ENCODE measurements at places on chromosomes 4 and X.

GRCh38 chr4:101596781-101597552, 193.6 kb upstream of the BANK1 start:
- DNase-seq, result no peak

- DNase-seq, result no peak
Observed at GRCh38 chr4:6116696-6117285, 83.6 kb downstream of the JAKMIP1 start.

DNA sequence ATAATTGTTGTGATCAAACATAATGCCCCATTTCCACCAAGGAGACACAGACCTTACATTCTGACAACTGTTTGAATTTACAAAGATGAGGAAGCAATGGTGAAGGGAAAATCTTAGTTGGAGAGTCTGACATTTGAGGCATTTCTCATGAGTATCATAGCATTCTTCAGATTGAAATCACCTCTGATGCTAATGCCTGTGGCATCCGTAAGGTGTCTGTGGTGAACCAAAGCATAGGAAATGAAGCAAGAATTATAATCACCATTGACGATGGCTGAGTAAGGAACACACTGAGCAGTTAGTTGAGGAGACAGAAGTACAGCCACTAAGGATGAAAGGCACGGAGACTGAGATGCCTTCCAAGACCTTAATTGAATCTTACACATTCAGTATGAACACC, 575.7 kb downstream of the TRIML1 start:
- no peak for DNase-seq

DNA sequence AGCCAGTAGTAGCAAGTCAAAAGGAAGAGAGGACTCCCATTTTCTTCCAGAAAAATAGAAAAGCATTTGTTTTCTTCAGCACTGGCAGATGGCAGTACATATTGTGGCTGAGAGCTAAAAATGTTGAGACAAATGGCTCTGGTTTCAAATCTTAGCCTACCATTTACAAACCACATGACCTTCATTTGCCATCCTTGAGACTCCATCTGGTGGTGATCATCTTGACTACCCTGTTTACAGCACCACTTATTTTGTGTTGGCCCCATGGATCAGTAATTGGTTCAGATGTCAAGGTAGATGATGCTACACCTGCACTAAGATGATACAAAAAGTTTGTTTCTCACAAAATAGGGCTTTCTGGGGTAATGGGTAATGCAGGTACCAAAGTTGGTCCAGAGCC, 951.8 kb upstream of the IGFBP7 start:
- DNase-seq, result no peak

- no peak for DNase-seq
Observed at GRCh38 chrX:124507246-124507645, 160.9 kb downstream of the SH2D1A start.

DNA sequence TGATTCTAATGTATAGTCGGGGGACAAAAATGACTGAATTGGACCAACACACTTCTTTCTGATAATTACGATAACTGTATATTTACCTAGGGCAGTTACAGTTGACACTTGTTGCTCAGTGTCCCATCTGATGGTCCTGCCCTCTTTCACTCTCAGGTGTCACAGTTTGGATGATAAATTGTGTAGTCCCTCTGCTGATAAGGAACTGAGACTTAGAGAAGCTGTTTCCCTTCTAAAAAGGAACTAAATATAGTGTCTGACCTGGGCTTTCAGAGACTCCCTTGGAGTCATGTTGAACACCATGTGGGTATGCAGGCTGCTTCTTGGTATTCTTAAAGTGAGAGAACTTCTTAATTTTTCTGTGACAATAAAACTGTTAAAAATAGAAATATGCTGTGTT, 23.7 kb upstream of the PNPLA4 start:
- no peak for DNase-seq

GRCh38 chr4:38930204-38930603, 62.6 kb downstream of the FAM114A1 start:
- no peak for DNase-seq

DNA sequence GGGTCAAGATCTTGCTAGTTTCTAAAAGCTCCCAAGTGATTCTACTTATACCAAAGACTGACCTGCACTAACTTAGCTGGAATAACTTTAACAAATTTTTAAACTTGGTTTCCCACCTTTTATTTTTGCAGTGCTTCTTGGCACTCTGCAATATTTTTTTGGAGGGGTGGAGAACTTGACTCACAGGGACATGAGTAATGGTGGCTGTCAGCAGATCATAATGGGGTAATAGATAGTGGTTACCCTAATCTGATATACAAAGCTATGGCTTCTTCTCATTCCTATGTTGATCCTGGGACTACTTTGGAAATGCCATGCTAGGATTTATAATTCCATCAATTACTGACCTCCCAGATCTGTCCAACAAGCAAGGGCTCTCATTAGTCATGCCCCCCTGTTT, 295.7 kb downstream of the GPAT3 start:
- DNase-seq, result no peak

DNA sequence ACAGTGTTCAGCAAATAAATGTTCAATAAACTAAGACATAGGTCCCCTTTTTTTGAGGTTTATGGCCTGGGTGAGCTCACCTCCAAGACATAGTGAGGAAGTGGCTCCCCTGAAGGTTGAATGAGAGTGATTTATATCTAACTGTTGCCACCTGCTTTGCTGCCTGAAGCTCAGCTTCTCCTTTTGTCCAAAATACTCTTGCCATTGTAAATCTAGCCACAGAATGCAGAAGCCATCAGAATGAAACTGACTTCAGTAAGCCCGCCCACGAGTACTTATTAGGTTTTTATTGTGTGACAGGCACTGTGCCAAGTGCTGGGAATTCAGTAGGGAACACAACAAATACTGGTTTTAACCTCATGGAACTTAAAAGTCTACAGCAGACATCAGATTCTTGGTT, 18.0 kb downstream of the SPINK2 start:
- DNase-seq, result no peak

GRCh38 chr4:94546949-94547348, 95.2 kb downstream of the PDLIM5 start:
- no peak for DNase-seq

DNA sequence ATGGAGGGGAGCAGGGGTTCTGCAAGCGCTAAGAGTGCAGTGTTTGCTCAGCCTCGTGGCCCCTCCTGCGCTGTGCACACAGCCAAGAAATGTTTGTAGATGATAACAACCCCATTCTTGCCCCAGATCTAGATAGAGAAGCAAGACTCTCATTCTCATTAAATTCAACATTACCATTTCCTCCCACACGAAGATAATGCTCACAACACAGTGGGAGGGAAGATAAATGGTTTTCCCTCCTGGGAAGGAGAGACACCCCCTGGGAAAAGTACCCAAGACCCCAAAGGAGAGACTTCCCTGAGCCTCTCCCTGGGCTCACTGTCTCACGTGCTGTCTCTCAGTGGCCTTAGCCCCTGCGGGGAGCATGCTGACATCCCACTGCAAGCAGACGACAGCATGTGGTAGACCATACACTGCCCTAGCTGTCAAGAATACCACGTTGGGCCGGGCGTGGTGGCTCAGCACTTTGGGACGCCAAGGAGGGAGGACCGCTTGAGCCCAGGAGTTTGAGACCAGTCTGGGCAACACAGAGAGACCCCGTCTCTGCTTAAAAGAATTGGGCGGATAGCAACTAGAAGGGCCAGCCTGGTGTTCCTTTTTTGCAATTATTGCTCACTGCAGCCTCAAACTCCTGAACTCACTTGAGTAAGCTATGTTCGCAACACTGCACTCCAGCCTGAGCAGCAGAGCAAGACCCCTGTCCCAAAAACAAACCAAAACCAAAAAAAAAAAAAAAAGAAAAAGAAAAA, 34.9 kb upstream of the IQSEC2 start:
- DNase-seq, result no peak

DNA sequence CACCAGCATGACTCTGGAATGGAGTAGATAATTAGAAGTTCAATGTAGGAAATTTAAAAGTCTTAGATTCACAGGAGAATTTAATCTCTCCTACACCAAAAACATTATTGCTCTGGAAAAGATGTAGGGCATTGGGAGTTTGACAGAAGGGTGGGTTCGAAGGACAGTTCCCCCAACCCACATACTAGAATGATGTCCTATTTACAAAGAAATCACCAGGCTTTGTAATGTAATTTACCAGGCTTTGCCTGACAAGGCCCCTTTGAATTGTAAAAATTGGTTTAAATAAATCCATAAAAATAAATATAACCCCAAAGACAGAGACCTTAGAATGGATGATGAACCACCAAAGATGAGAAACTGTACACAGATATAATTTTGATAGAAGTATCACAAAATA, 399.2 kb upstream of the GRID2 start:
- no peak for DNase-seq

DNA sequence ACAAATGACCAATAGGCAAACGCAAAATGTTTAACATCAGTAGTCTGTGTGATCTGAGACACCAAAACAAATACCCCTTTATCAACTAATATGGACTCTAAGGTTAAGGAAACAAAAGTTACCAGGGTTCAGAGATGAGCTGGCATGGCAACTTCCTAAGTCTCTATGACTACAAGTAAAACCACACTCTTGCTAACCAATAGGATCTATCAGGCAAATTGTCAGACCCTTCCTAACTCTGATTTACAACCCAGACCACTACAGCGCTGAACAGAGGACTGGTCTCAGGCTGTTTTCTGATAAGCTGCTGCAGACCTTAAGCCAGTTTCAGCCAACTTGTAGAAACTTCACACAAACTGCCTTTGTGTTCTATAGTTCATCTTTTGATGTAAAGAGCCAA, 608.0 kb downstream of the TLL1 start:
- DNase-seq, result no peak

GRCh38 chr4:87391576-87392054, 627 bp upstream of the HSD17B11 start:
- DNase-seq, result no peak

- no peak for DNase-seq
Observed at GRCh38 chr4:1792832-1793495, at the start of gene FGFR3. Gene FGFR3, plus strand, starts transcription at chr4:1793293. Its CDS starts 642 bp downstream, at chr4:1793935.

GRCh38 chrX:133609166-133609565, 193.9 kb upstream of the GPC4 start:
- no peak for DNase-seq

GRCh38 chr4:183260491-183261151, 59.5 kb downstream of the CLDN22 start:
- DNase-seq, result no peak

DNA sequence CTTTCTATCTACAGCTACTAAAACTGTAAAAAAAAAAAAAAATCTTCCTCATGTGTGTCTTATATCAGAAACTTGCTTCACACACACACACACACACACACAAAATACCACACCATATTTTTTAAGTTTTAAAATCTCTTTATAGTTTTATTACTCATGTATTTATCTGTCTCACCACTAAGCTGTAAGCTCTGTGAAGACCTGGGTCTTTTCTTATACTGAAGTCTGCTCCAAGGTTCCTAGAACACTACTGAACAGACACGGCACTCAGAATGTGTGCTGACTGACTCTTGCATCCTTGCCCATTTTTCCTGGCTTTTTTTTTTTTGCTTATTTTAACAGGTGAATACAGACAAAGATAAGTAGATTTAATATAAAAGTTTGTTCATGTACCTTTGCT, 135.6 kb upstream of the CXXC4 start:
- DNase-seq, result no peak

DNA sequence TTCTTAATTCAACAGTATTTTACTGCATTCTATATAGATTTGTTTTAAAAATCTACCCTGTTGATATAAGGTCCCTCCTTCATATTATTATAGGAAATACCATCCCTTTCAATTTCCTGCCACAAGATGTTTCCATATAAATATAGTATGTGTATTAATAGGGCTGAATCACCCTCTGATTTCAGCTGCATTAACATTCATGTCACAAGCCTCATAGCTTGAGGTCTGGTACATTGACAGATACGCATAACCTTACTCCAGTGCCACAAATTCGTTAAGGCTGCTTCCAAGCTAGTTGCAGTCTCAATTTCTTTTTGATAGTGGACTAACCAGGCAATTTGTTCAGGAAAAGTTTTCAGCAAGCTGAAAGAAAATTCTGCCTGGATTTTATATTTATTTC, 128.4 kb downstream of the KLHL34 start:
- no peak for DNase-seq

GRCh38 chr4:152109531-152110509, 349.0 kb upstream of the GATB start:
- DNase-seq, result no peak

DNA sequence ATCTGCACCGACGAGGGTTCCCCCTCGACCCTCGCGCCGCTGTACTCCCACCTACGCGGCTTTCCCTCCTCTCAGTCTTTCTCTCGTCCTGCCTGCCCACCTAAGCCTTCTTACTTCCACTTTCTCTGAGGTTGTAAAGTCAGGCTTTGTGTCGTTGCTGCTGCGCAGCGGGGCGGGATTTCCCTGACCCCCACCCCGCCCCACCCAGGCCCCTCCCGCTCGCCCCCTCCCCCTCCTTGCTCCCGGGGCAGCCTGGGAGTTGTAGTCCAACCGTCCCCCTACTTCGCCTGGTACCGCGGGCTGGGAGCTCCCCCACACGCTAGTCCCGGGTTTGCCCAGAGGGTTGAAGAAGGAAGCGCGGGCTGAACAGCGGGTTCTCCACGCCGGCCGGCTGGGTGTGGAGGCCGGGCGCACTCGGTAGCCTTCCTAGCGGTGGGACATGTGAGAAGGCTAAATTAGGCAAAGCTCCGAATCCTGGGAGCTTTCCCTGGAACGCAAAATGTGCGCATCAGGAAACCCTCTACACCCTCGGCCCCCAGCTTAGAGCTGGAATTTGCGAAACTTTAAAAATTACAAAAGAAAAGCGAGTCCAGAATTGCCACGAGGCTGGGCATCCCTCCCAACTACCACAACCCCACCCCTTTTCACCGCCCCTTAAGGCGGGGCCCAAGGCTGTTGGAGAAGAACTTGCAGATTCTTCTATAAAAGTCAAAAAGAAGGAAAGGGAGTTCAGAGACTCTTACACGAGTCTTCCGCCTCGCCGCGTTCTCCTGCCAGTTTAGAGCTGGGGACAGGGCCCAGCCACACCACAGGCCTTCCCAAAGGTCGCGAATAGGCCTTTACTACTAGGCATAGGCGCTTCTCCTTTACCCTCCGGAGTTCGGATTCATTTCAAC, at the start of gene ATP11C:
Gene ATP11C (minus strand): TSS at position 153 of the 896 bp plus-strand sequence. CDS start 1,011 bp downstream, outside the sequence.
- peak; percentile 39 for DNase-seq

DNA sequence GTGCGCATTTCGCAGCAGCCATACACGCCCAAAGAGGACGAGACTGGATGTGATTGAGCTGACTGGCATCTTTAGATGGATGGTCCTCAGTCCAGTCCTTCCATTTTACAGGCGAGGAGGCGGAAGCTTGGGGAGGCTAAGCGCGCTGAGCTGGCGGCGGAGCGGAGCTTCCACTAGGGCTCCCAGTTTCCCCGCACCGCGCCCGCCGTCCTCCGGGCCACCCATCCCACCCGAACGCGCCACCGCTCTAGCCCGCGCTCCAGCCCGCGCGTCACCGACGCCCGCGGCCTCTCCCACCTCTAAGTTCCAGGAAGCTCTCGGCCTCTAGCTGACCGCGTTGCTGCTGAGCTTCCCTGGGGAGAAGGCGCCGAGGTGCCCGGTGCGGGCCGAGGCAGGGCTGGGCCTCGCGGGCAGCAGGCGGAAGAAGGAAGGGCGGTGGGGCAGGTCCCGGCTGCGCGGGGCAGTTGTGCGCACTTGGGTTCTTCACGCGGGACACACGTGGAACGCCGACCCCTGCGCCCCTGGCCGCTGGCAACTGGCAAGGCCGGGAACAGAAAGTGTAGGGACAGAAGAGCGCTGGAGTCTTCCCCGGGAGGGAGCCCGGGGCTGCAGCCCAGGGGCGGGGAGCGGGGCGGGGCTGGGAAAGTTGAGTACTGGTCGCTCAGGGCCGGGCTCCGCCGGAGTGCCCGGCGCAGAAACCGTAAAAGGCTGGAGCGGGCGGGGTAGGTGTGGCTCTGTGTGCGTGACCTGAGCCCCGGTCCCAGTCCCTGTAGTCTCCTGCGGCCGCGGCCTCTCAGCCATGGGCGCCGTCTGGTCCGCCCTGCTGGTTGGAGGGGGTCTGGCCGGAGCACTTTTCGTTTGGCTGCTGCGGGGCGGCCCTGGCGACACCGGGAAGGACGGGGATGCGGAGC, at the start of gene STBD1:
Gene STBD1 (plus strand): TSS at position 763 of the 911 bp plus-strand sequence. CDS start 37 bp downstream, at position 800.
- DNase-seq, result peak; percentile 40
